Mesothelial cell of epicardium (in vitro differentiated cells): ENCODE measurements at places on chromosomes 5 and 9.
A peak's percentile ranks its signal among the peaks of the same experiment; 100 is the strongest.

GRCh38 chr5:51385216-51385615, 2.0 kb downstream of the ISL1 start:
- peaks cover 72% of the 10 kb centered on the region for H3K4me1 ChIP-seq
- H3K4me3 ChIP-seq = peak overlapping the region; percentile 93
- DNase-seq = no peak
- H3K36me3 ChIP-seq = no peaks in the 10 kb centered on the region
- H3K27me3 ChIP-seq = peaks cover 40% of the 10 kb centered on the region
- H3K27ac ChIP-seq = peak overlapping the region; percentile 96

DNA sequence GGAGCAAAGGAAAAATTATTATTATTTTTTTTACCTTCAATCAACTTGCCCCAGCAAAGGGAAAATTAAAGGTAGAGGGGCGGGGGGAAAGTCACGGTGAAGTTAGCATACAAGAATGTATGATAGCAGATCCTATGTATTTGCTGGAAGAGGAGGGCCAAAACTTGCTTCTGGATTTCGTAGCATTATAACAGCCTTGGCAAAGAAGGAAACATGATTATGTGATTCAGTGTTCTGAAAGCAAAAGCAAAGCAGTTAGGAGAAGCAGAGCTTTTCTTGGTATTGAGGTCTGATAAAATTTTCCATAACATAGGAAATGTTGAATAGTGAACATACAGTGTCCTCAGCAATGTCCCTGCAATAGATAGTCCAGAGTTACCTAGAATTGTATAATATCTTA, 32.4 kb downstream of the MAST4 start:
- H3K27me3 ChIP-seq = peaks cover 1% of the 10 kb centered on the region
- H3K36me3 ChIP-seq = no peaks in the 10 kb centered on the region
- peaks cover 3% of the 10 kb centered on the region for H3K4me1 ChIP-seq
- no peak for DNase-seq
- no peak overlapping the region for H3K4me3 ChIP-seq
- no peak overlapping the region for H3K27ac ChIP-seq

DNA sequence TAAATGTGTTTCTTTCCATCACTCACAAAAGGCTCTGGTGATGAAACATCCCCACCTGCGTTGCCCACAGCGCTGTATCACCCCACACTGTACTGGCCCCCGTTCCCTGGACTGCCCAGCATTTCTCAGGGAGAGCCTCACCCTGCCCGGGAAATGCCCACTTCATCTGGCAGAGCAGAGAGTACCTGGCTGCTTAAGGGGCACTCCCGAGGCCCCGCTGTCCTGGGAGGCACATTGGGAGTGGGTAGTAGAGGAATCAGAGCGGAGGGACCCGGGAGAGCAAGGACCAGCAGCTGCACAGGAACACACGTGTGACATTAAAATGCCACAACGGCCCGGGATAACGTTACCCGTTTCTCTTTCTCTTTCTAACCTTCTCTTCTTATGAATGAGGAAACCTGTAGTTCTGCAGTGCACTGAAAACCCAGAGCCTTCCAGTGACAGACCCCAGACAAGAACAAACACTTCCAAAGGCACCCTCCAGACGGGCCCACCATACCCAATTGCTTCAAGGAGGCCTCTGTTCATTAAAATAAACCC, 110.0 kb downstream of the ROR2 start:
- H3K36me3 ChIP-seq = no peaks in the 10 kb centered on the region
- H3K27me3 ChIP-seq = no peaks in the 10 kb centered on the region
- H3K4me1 ChIP-seq = peaks cover 88% of the 10 kb centered on the region
- H3K4me3 ChIP-seq = no peak overlapping the region
- no peak for DNase-seq
- peak overlapping the region; percentile 65 for H3K27ac ChIP-seq

DNA sequence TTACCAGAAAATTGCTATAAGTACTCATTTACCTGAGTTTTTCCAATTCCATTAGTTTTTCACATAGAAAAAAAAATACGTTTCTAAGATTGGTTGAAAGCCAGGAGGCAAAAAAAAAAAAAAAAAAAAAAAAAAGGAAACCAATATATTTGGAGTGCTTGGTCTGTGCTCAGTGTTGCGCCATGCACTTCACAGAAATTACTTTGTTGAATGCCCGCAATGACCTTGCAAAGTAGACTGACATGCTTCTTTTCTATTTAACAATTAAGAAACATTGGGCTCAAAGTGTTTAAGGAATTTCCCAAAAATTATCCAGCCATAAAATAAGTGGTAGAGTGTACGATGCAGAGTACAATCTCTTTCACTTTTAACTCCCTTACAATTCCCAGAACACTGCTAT, 65.2 kb upstream of the PAPPA start:
- H3K4me1 ChIP-seq = no peaks in the 10 kb centered on the region
- H3K27me3 ChIP-seq = peaks cover 9% of the 10 kb centered on the region
- no peak for DNase-seq
- no peaks in the 10 kb centered on the region for H3K36me3 ChIP-seq
- no peak overlapping the region for H3K4me3 ChIP-seq
- no peak overlapping the region for H3K27ac ChIP-seq

GRCh38 chr5:108084105-108084504, 297.8 kb downstream of the FBXL17 start:
- H3K4me3 ChIP-seq = no peak overlapping the region
- peaks cover 13% of the 10 kb centered on the region for H3K4me1 ChIP-seq
- H3K27ac ChIP-seq = peak overlapping the region; percentile 34
- DNase-seq = no peak
